ENCODE measurements at places on chromosomes 12 and 14. TPM values are rescaled to one million over a fixed set of nuclear protein-coding genes. Genes with fewer than 3 reads are reported as not detected.

GRCh38 chr14:22434030-22434429 lies 155.0 kb downstream of the DAD1 start:
- DNase-seq, result no peak

GRCh38 chr14:94077111-94077821 lies 3.7 kb downstream of the DDX24 start:
- no peak for DNase-seq

GRCh38 chr14:104247336-104248202 lies 109.2 kb downstream of the KIF26A start:
- DNase-seq, result peak; percentile 34

DNA sequence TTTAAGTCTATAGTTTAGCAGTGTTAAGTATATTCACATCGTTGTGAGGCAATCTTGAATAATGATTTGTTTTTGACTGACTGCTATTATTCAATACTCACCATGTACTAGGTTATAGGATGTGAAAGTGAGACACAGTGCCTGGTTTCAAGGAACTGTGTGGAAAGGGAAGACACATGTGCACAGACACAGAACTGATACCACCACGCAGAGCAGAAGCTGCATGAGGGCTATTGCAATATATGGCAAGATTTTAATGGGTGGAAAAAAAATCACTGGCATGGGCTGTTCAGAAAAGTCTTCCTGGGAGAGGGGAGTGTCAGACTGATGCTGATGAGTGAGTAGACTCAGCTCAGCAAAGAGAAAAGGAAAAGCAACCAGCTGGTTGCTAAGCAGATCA lies 10.4 kb downstream of the SLC7A8 start:
- no peak for DNase-seq

GRCh38 chr14:89245802-89246201 lies 171.2 kb downstream of the FOXN3 start:
- DNase-seq, result no peak

GRCh38 chr12:95989504-95990123 lies 6.5 kb downstream of the HAL start:
- DNase-seq, result no peak

Gene ABCC9
- 27.5 TPM for total RNA-seq

Gene MGAT4C
- 0.21 TPM for total RNA-seq

Data from lower lobe of right lung (tissue), 2 donors.